Neuronal stem cell (in vitro differentiated cells): ENCODE measurements at places on chromosomes 2 and 18.

DNA sequence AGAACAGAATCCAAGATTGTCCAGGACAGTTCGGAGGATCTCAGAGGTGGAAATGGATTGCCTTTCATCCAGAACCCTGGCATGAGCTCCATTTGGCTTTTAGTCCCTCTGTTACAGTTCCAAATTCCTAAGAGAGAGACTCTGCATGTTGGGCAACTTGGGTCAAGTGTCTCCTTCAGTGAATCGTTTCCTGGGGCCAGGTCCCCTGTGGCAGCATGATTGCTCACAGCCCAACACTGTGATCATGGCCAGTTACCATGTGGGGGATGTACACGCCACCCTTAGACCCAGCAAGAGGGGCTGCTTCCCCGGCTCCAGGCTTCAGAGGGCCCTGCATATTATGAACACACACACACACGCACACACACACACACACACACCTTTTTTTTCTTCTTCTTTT lies 118.6 kb upstream of the GLI2 start:
- DNase-seq = no peak

DNA sequence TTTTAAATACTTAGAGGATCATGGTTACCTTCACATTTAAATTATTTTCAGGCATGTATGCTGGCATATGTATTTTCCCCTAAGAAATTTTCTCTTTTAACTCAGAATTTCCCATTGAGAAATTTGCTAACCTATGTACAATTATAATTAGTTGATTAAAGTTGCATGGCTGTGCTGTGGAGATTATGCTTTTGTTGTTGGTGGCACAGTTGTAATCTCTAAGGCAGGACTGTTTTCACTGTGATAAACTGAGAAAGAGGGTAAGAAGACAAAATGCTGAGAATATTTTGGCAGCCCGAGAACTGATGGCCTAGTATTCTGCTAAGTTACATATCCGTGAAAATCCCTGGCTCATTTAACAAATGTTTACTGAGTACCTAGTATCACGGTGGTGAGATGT lies 1.4 kb downstream of the VRK2 start:
- no peak for DNase-seq

GRCh38 chr18:48819276-48819675 lies 131.5 kb downstream of the SMAD7 start:
- no peak for DNase-seq

GRCh38 chr2:74887960-74888700 lies 54.2 kb downstream of the HK2 start:
- no peak for DNase-seq

DNA sequence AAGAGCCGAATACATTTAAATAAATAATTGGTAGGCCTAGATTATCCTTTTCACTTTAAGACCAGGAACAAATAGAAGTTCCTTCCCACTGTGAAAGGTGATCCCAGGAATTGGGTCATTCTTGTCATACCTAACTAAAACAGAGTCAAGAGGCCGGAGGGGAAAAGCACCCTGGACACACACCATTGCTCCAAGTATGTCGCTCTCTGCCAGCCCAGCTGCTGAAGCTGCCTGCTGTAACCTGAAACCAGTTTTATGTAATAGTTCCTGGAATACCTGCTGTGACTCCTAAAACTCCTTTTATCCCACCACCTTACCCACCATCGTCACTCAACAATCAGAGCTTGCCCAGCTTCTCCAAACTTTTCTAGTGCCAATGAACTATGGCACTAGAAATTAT lies 217.1 kb downstream of the PTPRM start:
- no peak for DNase-seq

GRCh38 chr2:145066151-145066661 lies 546.3 kb upstream of the ZEB2 start:
- no peak for DNase-seq

GRCh38 chr2:150752229-150752628 lies 264.8 kb upstream of the RND3 start:
- no peak for DNase-seq

DNA sequence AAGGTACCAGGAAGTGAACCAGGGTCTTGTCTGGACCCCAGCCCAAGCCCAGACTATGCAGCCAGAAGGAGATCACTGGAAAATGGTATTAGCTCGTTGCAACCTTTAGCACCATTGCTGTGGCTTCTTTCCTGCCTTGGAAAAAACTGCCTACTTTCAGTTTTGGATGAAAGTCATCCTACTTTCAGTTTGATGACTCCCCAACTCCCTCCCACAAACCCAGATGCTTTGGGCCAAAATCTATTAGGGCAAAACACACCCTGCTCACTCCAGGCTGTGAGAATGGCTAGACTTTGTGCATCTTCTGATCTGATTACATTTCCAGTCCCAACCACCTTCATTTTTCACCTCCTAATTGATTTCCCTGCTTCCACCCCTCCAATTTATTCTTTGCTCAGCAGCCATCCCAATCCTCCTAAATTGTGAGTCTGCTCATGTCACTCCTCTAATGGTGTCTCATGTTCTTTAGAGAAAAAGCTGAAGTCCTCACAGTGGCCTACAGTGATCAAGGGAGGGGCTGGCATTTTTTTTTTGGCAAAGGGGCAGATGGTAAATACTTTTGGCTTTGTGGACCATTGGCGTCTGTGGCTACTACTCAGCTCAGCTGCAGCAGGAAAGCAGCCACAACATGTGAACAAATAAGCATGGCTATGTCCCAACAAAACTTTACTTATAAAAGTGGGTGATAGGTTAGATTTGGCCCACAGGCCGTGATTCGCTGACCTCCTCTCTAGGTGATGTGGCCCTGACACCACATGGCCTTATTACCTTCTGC lies 368.7 kb downstream of the SLC4A3 start:
- DNase-seq = no peak

DNA sequence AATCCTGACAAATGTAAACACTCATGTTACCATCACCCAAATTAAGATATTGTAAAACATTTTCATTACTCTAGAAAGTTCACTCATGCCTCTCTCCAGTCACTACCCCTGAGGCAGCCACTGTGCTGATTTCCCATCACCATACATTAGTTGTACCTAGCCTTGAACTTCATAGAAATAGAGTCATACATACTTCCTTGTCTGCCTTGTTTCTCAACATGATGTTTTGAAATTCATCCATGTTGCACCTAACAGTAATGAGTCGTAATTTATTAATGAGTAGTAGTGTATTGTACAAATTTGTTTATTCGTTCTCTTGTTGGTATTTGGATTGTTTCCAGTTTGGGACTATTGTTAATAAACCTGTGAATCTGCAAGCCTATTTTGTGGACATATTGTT lies 49.0 kb upstream of the TWSG1 start:
- DNase-seq = no peak

DNA sequence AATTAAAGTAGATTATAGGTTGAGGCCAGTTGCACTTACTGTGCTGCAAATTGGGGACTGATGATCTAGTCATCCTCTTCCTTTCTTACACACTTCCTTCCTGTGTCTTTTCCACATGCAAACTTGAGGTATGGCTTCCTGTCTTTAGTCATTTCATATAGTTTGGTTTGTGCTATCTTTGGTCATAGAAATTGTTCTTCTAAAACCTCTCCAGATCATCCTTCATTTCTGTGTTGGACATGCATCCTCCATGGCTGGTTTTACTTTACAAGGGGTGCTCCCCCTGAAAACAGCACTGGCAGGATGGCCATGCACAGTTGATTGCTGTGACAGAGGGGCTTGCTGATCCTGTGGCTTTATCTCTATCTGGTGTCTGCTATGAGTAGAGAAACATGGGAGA lies 36.5 kb downstream of the MGAT5 start:
- DNase-seq = no peak

DNA sequence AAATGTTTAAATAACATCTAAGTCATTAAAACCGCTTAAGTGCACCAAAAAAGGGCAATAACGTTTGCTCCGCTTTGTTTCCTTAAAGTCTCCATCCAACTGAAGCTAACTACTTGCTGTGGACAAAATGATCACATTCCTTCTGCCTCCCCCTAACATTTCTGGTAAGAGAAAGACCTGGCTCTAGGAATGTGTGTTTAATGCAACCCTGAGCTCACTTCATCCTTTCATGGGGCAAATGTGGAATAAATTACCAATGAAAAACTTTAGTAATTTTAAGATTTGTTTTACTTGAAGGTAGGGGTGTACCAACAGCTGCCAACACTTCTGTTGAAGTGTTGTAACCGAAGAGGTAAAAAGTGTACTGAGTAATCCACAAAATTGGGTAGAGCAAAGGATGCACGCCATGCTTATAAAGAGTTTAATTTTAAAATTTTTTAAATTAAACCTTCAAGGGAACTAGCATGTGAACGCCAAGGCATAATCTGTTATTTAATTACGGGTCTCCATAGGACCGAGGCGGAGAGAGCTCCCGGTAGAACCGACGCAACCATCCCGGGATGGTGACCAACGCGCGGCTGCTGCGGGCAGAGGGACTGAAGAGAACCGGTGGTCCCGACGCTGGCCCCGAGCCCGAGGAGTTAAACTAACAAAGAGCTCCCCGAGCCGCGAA lies 1.1 kb downstream of the HNRNPLL start:
- peak; percentile 37 for DNase-seq

GRCh38 chr2:232833830-232834229 lies 36.2 kb upstream of the SNORC start:
- DNase-seq = no peak

- no peak for DNase-seq
These were observed 199.5 kb upstream of the SALL3 start for GRCh38 chr18:78779996-78780718.

- no peak for DNase-seq
These were observed 8.1 kb upstream of the GPBAR1 start for GRCh38 chr2:218252509-218253231.

DNA sequence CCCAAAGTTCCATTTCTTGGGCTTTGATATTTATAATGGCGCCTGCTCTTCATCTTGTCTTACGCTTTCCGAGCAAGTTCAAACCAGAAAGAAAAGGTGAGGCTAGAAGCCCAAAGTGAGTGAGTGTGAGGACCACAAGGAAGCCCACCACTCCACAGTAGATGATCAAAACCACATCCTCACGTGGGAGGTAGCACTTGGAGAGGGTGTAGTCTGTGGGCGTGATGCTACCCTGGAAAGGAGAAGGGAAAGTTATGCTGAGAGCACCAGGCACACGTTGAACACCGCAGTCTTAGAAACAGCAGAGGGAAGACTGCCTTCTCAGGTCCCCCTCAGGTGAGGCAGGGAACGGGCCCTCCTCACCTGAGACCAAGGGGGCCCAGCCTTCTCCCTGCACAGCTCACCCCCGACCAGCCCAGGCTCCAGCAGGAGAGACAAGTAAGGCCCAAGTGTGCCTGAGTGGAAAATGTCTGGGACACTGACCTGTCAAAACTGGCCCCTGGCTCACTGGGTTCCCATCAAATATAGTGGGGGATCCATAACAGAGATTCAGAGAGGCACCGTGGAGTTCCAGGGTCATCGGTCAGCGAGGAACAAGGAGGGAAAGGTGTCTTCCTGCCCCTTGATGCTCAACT lies 23.6 kb downstream of the MPPE1 start:
- DNase-seq = no peak

DNA sequence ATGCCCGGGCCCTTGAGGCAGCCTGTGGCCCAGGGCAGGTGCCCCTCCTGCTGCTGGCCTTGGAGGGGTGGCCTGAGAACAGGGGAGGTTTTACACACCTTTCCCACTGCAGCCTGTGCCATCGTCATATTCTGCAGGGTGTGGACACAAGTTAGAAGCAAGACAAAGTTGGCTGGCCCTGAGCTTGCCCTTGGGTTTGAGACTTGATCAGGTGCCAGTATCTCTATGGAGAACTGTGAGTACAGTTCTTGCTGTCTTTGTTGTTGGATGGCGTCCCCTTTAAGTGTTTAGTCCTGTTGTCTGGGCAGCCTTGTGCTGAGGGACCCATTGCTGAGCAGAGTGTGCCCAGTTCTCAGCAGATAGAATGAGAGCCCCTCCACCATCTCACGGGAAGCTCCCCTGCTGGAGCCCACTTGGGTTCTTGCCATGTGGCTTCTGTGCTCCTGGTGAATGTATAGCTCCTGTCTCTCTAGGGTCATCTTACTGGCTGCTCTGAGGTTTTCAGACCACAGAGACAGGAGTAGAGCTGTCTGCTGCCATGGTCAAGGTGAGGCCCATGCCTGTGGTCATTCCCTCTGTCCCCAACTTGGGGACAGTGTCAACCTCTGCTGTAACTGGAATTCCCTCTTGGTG lies 115.9 kb downstream of the SH3RF3 start:
- DNase-seq = no peak

DNA sequence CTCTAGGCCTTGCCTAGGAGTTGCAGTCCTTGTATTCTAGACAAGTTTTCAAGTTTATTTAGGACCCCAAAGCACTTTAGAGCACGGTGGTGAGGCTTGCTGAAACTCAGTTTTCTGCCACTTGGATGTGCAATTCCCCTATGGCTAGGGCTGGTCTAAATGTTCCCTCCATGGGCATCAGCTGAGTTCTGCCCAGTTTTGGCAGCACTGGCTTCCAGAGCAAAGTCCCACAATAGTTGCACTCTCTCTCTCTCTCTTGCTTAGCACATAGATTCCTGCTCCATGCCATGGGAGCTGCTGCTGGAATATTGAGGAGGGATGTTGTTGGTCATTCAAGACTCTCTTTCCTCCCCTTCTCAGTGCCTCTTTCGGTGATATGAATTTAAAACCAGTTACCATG lies 760.2 kb upstream of the SLC39A10 start:
- no peak for DNase-seq

GRCh38 chr2:217823626-217824025 lies 179.2 kb downstream of the TNS1 start:
- DNase-seq = no peak
